ENCODE measurements at places on chromosomes 2 and 18.

DNA sequence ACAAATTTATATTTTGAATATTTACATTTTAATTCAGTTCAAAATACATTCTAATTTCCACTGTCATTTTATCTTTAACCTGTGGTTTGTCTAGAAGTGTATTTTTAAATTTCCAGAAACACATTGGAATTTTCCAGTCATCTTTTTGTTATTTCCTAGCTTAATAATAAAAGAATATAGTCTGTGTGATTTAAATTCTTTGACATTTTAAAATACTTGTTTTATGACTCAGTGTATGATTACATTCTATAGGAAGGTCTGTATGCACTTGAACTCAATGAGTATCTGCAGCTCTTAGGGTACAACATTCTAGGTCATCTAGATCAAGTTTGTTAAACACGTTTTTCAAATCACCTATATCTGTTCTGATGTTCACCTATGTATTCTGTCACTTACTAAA lies 88.3 kb upstream of the MBOAT2 start:
- DNase-seq = no peak

GRCh38 chr18:25288340-25288938 lies 63.5 kb downstream of the ZNF521 start:
- no peak for DNase-seq

DNA sequence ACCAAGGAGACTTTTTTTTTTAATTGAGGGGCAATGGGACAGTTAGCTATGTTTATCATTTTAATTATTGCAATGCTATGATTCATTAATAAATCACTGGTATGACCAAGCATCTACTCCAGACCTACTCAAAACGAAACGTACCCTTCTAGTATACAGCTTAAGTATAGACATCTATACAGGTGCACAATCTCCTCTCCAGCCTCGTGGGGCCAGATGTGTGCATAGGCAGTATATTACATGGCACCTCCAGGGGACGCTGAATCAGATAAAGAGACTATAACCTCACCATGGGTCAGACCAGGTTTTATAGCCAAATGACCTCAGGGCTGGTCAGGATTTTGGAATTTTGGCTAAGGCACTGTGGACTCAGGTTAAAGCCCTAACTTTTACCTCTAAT lies 86.6 kb downstream of the SS18 start:
- no peak for DNase-seq

- DNase-seq = no peak
Observed at GRCh38 chr2:233901367-233901766, 15.8 kb upstream of the TRPM8 start.

- DNase-seq = peak; percentile 89
Observed at GRCh38 chr18:76491473-76491775, 3.6 kb downstream of the ZNF516 start.

DNA sequence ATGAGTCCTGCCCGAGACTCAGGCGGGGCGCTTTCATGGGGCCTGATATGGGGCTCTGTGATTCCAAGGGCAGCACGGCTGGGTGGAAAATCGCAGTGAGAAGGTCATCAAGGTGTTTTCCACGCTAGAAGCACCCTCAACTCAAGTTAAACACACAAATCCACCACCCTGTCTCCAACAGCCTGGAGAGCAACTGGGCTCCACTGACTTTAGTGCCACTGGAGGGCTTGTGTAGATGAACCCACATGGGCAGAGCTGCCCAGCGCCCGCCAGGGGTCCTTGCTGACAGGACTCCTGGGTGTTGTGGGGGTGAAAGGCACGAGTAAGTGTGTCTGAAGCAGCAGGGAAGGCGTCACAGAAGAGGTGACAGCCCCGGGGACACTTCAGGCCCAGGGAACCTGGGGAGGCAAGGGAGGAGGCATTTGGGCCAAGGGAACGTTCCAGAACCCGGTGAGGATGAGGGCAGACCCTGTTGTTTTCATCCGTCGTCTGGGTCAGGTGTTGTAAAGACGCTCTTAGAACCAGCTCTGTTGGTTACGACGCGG lies 51.8 kb upstream of the CTDP1 start:
- no peak for DNase-seq

DNA sequence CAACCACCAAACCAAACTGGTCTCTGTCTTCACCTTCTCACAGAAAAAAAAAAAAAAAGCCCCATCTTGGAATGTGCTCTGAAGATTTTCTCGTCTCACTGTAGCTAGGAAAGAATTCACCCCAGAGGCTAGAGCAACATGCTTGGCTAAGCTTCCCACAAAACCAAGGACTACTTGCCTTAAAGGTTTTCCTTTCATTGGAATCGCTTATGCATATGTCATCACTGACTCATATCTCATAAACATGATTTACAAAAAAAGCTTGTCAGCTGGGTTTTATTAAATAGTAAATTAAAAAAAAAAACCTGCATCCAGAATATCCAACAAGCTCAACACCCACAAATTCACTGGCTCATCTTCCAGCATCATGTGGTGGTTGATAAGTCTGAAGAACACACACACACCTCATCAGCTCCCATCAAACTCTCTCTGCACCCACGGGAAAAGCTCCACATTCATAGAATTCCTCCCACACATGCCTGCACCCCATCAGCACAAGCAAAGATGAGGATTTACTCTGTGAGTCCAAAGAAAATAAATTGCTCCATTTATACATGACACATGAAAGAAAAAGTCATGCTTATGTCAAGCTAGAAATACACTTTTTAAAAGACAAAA lies 182.0 kb upstream of the TRIB2 start:
- DNase-seq = no peak

- DNase-seq = no peak
Observed at GRCh38 chr18:31103423-31103822, 1.2 kb upstream of the DSC2 start.

- DNase-seq = no peak
Observed at GRCh38 chr2:85838181-85838580, 50.6 kb downstream of the ST3GAL5 start.

DNA sequence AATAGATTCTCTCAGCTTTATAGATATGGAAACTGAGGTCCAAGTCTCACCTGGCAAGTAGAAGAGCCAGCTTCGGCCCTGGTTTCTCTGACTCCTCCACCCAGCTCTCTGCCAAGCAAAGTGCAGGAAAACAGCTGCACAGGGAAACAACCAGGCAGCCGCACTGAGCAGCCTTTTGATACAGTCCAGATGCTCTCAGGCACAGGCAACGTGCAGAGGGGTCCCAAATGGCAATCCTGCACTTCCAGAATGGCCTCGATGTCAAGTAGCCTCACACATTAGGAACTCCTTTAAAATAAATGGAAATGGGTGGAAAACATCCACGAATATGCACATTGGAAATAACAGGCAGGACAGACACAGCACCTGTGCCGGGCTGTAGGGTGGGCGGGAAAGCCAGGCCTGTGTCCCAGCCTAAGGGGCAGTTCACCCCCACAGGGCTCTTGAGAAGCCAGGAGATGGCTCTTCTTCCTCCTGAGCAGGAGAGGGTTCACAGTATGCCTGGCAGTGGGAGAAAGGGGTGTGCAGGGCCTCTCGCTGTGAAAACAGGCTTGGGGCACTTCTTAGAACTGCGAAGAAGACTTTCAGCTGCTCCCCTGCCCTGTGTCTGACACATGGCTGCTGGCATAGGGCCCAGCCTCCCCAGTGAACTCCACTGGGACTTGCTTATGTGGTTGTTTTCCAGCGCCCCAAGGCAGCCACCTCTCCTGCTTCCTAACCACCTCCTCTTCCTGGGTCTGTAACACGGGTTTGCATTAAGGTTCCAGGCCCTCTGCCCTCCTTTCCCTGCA lies 63.9 kb upstream of the TUBA3E start:
- no peak for DNase-seq

GRCh38 chr2:20424300-20425290 lies 22.3 kb upstream of the RHOB start:
- no peak for DNase-seq

DNA sequence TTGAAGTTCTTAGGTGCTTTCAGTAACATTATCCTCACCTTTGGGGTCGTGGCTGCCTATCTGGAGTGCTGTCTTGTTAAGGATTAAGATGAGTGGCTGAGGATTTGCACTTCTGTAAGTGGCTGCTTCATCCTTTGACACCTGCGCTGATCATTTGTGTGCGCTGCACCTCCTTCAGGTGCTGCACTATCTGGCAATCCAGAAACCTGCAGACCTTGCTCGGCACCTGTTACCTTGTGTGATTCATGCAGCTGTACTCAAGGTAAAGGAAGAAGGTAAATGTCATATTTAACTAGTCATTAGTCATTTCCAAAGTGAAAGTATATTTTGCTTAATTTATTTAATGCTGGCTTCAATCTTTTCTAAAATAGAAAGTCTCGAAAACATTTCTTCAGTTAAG lies 110.3 kb downstream of the RAB3GAP1 start:
- DNase-seq = no peak

GRCh38 chr18:68723539-68723938 lies 8.6 kb upstream of the TMX3 start:
- no peak for DNase-seq

DNA sequence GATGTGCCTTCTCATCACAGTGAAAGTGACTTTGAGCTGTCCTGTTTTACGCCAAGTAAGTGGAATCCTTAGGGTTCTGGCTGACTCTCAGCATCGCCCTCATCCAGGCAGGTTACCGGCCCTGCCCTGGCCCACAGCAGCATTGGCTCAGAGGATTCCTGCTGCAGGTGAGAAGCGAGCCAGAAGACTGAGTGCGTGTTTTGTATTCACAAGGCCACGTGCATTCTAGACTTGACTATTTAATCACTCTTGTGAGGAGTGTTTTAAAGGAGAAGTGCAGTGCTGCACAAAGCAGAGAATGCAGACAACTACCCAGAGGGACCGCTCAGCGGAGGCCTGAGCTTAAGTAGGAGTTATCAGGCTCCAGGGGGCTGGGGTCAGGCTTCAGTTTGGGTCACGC lies 48.3 kb downstream of the LAMA3 start:
- no peak for DNase-seq

- no peak for DNase-seq
Observed at GRCh38 chr2:135056790-135057189, 4.7 kb downstream of the RAB3GAP1 start.

DNA sequence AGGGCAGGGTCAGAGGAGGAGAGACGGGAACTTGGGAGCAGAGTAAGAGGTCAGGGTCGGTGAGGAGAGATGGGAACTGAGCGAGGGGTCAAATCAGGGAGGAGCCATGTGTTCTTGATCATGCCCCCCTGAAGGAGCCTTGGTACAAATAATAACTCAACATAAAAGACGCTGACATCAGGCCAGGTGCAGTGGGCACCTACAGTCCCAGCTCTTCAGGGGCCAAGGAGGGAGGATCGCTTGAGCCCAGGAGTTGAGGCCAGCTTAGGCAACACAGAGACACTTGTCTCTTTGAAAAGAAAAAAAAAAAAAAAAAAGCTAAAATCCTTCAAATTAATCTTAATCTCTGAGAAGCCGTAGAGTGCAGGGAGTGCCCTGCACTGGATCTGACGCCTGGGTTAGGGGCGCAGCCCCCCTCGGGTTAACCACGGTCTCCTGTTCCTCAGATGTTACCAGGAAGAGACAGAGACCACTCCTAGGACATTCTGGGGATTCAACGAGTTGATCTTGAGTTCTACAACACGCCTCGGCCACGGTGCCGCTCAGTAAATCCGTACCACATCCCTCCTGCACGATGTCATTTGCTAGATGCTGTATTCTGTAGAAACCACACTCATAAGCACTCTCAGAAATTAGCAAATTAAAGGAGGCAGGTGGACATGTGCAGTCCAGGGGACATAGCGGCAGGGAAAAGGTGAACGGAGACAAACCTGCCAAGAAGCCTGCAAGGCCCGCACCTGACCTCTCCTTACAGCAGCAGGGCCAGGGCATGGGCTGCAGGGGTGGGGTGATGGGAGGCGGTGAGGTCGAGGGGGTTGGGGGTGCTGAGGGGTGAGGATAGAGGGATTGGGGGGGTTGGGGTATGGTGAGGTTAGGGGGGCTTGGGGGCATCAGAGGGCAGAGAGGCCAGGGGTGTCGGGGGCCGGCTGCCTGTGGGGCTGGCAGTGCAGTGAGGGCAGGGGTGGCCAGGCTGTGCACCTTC lies 29.2 kb downstream of the SLC66A2 start:
- no peak for DNase-seq

- DNase-seq = no peak
Observed at GRCh38 chr2:181771356-181771755, 91.0 kb upstream of the NEUROD1 start.

GRCh38 chr2:160268151-160268781 lies 68.2 kb upstream of the ITGB6 start:
- DNase-seq = no peak

GRCh38 chr2:66443186-66443978 lies 8.5 kb downstream of the MEIS1 start:
- no peak for DNase-seq

GRCh38 chr2:220574038-220574437 lies 946.6 kb downstream of the SLC4A3 start:
- no peak for DNase-seq

DNA sequence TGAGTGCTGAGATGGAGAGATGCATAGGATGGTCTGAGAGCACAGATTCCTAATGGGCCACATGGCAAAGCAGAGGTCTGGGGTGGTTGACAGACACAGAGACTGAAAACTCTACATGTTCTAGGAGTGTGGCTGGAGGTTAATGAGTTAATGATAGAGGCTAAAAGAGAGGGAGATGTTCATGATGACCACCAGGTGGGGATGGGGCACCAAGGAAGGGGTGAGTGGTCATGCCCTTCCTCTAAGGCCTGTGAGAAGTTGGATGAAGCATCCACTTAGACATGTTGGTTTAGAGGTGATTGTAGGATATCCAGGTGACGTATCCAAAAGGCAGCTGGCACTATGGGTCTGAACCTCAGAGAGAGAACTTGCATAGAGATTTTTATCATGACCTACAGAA lies 102.1 kb downstream of the LRP2 start:
- no peak for DNase-seq

DNA sequence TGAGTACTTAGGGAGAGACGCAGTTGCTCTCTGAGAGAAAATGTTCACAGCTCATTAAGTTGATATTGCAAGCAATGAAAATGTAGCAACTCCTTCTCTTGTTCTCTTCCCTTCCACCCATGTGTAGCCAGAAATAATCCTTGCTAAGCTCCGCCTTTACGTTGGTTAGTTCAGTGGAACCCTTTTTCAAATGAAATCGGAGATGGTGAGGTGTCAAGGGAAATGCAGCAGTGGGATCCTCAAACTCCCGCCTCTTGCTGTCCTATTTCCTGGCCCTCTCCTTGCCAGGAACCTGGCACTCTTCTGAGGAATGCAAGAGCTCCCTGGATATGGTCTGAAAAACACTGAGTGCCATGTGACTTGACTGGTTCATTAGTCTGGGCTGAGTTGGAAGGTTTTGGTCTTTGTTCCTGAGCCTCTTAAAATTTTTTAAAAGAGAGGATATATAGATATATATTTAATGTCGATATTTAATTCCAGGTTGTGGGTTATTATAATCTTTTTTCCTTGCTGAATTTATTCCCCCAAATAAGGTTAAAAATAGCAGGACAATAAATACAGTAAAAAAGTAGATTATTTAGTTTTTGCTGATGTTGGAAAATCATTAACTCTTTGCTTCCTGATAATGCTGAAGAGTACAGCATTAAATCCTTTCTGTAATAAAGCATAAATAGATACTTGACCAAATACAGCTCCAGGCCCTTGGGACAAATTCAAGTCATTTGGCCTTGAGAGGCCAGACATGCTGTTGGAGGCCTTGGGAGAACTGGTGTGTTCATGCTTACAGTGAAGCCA lies 116.2 kb downstream of the EML6 start:
- DNase-seq = no peak

GRCh38 chr2:166464187-166464586 lies 29.9 kb downstream of the SCN7A start:
- DNase-seq = no peak

- DNase-seq = no peak
Observed at GRCh38 chr2:618422-618990, 58.7 kb downstream of the TMEM18 start.

GRCh38 chr2:205193125-205193835 lies 489.0 kb upstream of the NRP2 start:
- no peak for DNase-seq

GRCh38 chr18:39549144-39549543 lies 1983.5 kb upstream of the CELF4 start:
- no peak for DNase-seq
